ENCODE measurements at places on chromosomes 11 and 22. TPM values are rescaled to one million over a fixed set of nuclear protein-coding genes. Genes with fewer than 3 reads are reported as not detected.

Gene TTLL12
- total RNA-seq = 11.0 TPM

Gene C11orf87
- not detected for total RNA-seq

Gene NAP1L4
- 152 TPM for total RNA-seq

Gene KCNJ5
- total RNA-seq = 9.3 TPM

Gene RFPL2
- not detected for total RNA-seq

Gene ENTHD1
- not detected for total RNA-seq

Gene OR6A2
- total RNA-seq = 0.08 TPM

Gene SOX6
- 18.0 TPM for total RNA-seq

Gene SLC22A25
- not detected for total RNA-seq

Gene ARSA
- 32.7 TPM for total RNA-seq

Gene NEAT1
- total RNA-seq = 441 TPM

Gene PHOX2A
- total RNA-seq = not detected

Gene NNMT
- total RNA-seq = 65.7 TPM

Gene OR4D5
- not detected for total RNA-seq

Gene MMP8
- total RNA-seq = not detected

Gene MFRP
- total RNA-seq = not detected

Gene GVQW3
- 2.0 TPM for total RNA-seq

Gene MGAT3
- 11.6 TPM for total RNA-seq

Gene CASP1
- total RNA-seq = 9.3 TPM

Gene POU2AF2
- total RNA-seq = not detected

Gene APOL5
- not detected for total RNA-seq

Gene RIMBP3C
- total RNA-seq = 0.18 TPM

Gene C11orf16
- not detected for total RNA-seq

Gene OR8B12
- total RNA-seq = not detected

Gene TRIM48
- total RNA-seq = not detected

Gene LRRC75B
- 5.1 TPM for total RNA-seq

Gene DNAJB13
- total RNA-seq = not detected

Gene OR51I1
- total RNA-seq = not detected

Gene CLTCL1
- 16.6 TPM for total RNA-seq

Gene GGT1
- 7.2 TPM for total RNA-seq

Gene ROM1
- 6.4 TPM for total RNA-seq
